ENCODE measurements at places on chromosomes 1 and 21. TPM values are rescaled to one million over a fixed set of nuclear protein-coding genes. Genes with fewer than 3 reads are reported as not detected.
A peak's percentile ranks its signal among the peaks of the same experiment; 100 is the strongest.

The ACKR1 gene
- total RNA-seq: not detected

GRCh38 chr1:161013488-161014230 lies 7.3 kb downstream of the F11R start:
- H3K27ac ChIP-seq: peak overlapping the region; percentile 89
- DNase-seq: peak; percentile 60
- H3K36me3 ChIP-seq: no peaks in the 10 kb centered on the region
- H3K4me3 ChIP-seq: peak overlapping the region; percentile 35

- H3K36me3 ChIP-seq: peaks cover 8% of the 10 kb centered on the region
- no peak overlapping the region for H3K27ac ChIP-seq
- H3K4me3 ChIP-seq: no peak overlapping the region
- H3K4me1 ChIP-seq: peaks cover 66% of the 10 kb centered on the region
Measured at GRCh38 chr21:42419845-42420244, 16.1 kb downstream of the UBASH3A start.

- no peak overlapping the region for H3K4me3 ChIP-seq
- no peak overlapping the region for H3K27ac ChIP-seq
- H3K36me3 ChIP-seq: no peaks in the 10 kb centered on the region
- DNase-seq: no peak
Measured at GRCh38 chr1:237269938-237270337, 228.0 kb downstream of the RYR2 start.

GRCh38 chr1:67019121-67019520 lies 34.8 kb downstream of the SLC35D1 start:
- H3K4me3 ChIP-seq: no peak overlapping the region
- no peaks in the 10 kb centered on the region for H3K36me3 ChIP-seq

DNA sequence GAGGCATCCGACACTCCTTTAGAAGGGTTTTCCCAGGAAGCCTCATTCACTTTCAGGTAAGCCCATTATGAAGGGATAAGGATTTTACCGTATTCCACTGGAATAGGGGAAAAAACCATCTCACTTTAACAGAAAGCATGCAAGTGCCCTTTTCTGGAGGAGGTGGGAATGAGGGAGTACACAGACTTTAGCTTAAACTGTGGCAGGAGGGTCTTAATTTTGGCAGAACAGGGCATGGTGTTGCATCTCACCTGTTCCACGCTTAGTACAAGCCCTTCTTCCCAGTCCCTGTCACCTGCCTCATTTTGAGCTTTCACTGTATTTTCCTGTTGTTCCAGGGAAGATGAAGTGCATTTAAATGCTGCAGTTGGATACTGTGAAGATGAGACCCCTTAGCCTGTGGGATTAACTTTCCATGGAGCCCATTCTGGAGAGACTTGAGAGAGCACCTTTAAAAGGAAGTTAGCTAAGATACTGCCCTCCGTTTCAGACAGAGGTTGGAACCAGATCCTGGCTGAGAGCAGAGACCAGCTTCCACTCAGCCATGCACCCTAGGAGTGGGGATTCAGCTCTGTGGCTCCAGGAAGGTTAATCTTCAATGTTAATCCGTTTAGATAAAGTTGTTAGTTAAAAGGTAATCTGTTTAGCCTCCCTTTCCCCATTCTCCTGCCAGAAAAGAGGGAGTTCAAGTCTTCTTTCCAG lies 42.6 kb downstream of the PBX1 start:
- H3K27ac ChIP-seq: no peak overlapping the region
- H3K4me3 ChIP-seq: no peak overlapping the region
- H3K27me3 ChIP-seq: no peaks in the 10 kb centered on the region
- DNase-seq: no peak
- no peaks in the 10 kb centered on the region for H3K36me3 ChIP-seq

DNA sequence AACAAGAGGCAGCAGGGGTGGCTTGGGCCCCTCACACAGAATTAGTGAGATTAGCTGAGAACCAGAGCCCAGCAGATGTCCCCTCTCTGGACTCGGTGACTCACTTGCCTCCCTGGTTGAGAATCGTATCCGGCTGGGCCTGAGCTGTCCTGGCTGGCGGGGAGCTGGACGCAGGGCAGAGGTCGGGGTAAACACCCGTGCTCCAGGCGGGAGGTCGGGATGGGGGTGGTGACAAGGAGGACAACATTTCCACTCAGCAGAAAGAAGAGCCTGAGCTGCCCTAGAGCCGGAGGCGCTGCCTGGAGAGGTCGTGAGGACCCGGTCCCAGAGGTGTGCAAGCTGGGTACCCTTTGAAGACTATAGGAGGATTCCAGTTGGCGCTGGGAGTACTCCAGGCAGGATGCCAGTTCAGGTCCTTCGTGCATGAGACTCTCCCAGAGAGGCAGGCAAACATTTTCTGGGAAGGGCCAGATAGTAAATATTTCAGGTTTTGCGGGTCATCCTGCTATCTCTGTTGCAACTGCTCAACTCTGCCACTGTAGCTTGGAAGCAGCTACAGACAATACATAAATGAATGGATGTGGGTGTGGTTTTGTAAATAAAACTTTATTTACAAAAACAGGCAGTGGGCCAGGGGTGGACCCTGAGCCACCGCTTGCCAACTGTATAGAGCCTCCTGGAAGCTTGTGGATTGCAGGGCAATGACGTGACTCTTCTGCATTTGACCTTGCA lies 116.8 kb upstream of the WNT4 start:
- no peak overlapping the region for H3K27ac ChIP-seq
- H3K36me3 ChIP-seq: no peaks in the 10 kb centered on the region
- no peak overlapping the region for H3K4me3 ChIP-seq
- DNase-seq: no peak
- no peaks in the 10 kb centered on the region for H3K27me3 ChIP-seq

GRCh38 chr1:238439511-238439910 lies 548.8 kb upstream of the ZP4 start:
- no peaks in the 10 kb centered on the region for H3K36me3 ChIP-seq
- no peaks in the 10 kb centered on the region for H3K27me3 ChIP-seq
- H3K27ac ChIP-seq: no peak overlapping the region
- no peak overlapping the region for H3K4me3 ChIP-seq
- H3K4me1 ChIP-seq: no peaks in the 10 kb centered on the region

The KRTAP25-1 gene
- not detected for total RNA-seq

GRCh38 chr1:228744356-228744755 lies 9.1 kb downstream of the RHOU start:
- peaks cover 21% of the 10 kb centered on the region for H3K4me1 ChIP-seq
- DNase-seq: no peak
- H3K27ac ChIP-seq: no peak overlapping the region
- H3K27me3 ChIP-seq: no peaks in the 10 kb centered on the region
- peaks cover 20% of the 10 kb centered on the region for H3K36me3 ChIP-seq

The ZBED6 gene
- total RNA-seq: 27.7 TPM

All from T-cell (primary cell).